Nucleus accumbens (tissue), 56 donors: ENCODE measurements at places on chromosomes 7 and 10.
A peak's percentile ranks its signal among the peaks of the same experiment; 100 is the strongest.

- no peak for DNase-seq
Measured at GRCh38 chr7:28309704-28310459, 102.4 kb upstream of the CREB5 start.

DNA sequence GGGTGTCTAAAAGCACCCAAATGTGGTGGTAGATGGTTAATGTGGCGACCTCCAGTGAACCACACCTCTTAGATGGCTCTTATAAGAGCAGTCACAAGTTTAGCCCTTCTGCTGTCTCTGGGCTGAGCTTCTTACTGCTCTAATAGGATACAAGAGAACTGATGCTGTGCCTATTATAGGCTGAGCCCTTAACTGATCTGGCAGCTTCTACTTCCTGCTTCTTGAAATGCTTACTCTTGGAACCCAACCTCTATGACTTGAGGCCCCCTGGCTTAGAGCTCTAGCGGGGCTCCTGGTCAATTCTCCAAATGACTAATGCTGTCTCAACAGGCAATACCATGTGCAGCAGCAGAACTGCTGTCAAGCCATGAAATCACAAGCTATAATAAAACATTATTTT is 35.0 kb upstream of the LSM8 start:
- no peak for DNase-seq

DNA sequence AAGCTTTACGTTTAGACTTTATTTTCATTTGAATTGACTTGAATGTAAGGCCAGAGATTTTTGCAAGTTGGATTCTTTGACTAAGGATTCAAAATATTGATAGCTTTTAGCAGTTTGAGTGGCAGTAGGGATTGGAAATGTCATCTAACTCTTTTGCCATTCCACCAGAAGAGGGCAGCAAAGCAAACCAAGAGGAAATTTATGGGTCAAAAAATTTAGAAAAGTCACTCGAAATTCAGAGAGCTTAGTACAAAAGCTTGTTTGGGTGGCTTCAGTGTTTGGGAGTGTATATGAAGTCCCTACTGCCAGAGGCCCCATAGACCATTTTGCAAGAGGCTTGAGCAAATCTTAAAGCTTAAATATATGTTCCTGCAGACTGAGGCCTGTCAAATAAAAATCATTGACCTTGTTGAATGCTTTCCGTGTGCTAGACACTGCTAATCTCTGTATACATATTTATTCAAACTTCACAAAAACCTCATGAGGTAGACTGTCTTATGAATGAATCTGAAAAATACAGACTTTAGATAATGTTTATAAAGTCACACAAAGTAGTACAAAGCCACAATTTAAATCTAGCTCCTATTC is 44.6 kb upstream of the RSBN1L start:
- peak; percentile 2 for DNase-seq

GRCh38 chr10:61024151-61024855 is 80.3 kb upstream of the RHOBTB1 start:
- no peak for DNase-seq

GRCh38 chr10:73043319-73043718 is 53.3 kb downstream of the P4HA1 start:
- DNase-seq, result no peak

DNA sequence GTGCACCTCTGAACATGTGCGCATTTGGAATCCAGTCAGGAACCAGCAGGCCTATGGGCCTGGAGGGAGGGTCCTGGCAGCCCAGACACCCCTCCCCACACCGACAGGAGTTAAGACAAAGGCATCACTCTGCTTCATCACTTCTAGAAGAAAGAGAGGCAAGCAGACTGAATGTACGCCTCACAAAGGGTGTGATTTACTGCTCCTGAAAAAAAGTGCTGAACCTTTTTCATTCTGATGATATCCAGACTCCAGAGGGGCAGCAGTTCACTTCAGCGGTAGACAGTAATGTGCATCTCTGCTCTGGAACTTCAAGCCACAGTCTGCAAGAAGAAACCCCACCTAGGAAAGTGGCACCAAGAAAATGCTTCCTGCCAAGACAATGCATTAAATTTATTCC is 88.2 kb upstream of the TMEM72 start:
- no peak for DNase-seq

GRCh38 chr7:70706204-70706603 is 425.7 kb upstream of the GALNT17 start:
- no peak for DNase-seq

DNA sequence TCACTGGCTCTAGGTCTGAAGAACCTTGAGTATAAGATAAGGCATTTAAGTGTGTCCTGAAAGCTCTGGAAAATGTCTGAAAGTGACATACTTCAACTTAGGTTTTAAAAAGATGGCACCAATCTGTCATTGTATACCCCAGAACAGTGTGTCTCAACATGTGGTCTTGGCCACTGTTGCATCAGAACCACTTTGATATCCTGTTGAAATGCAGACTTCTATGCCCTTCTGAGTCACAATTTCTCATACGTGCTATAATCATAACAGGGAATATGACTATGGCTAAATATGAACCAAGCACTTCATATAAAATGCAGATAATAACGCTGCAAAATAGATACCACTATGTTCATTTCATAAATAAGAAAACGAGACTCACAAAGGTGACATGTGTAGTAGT is 38.0 kb upstream of the GPAM start:
- DNase-seq, result no peak

- DNase-seq, result no peak
Measured at GRCh38 chr7:151895008-151895630, 18.2 kb upstream of the PRKAG2 start.

- DNase-seq, result no peak
Measured at GRCh38 chr10:50511492-50512213, 112.1 kb downstream of the SGMS1 start.

DNA sequence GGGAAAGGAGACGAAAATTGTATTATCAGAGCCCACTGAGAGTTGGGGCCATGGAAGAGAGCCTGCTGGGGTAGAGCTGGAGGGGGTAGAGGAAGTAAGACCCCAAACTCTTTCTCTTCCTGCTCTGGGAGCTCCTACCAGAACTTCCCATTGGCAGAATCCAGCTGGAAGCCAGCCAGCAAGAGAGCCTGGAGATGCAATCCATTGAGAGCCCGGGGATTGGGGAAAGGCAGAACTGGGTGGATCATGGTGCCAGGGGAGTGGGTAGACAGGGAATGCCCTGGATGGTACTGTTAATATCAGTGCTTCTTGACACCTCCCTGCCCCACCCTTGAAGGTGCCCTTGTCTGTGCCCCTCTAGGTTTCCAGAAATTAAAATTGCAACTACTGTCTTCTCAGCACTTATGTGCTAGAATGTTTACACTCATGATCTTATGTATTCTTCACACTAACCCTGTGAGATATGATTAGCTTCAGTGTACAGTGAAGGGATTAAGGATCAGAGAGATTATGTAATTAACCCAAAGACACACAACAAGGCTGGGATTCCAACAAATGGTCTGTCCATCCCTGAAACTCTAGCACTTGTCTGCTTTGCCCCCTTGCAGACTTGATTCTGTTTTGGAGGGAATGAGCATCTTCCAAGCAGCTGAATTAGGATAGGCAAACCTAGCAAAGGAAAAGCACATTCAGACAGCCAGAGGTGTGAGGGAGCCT is 154.1 kb downstream of the C10orf105 start:
- no peak for DNase-seq

DNA sequence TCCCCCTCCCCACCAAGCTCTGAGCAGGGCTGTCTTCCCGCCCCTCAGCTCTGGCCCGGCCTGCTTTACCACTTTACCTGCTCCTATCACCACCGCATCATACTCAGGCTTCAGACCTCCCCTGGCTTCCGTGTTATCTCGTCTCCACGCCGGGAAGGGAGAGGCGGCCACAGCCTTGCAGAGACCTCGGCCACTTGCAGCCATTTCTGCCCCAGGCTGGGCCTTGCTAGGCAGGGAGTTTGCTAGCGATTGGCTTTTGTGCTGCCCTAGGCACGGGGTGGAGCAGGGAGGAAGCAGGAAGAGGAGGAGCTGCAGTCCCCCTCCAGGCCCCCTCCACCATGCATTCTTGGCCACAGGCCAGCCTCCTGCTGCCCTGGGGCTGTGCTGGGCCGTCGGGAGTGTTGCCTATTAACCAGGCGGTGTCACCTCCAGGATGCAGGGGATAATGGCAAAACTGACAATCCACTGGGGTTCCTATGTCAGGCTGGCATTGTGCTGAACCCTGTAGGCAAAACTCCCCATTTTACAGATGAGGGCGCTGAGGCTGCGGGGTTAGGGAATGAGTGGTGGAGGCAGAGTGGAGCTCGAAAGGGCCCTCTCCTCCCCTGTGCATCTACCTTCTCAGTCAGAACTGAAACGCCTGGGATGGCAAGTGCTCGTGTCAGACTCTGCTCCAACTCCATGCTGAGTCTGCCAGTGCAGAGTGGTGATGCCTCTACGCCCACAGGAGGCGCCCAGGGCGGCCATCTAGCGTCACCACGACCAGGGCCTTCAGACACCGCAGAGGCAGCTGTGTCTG is at the start of gene PYROXD2:
Gene PYROXD2 (minus strand): TSS at position 251 of the 799 bp plus-strand sequence. CDS start 47 bp downstream, at position 204.
- DNase-seq, result peak; percentile 56

GRCh38 chr10:89367529-89367928 is 10.3 kb upstream of the IFIT1B start:
- no peak for DNase-seq

DNA sequence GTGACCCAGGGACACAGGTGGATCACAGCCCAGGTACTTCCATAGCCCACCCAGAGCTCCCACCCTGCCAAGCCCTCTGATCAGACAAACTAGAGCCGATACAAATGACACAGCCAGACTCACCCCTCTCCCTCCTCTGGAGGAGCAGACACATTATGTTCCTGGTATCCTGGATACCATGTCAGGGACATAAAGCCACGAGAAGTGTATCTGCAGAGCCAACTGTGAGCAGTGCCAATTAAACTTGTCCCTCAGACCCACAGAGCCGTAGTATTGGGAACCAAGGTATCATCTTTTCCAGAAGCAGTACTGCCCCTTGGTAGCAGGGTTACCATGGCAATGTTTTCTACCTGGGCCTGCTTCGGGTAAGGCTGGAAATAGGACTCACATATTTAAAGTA is 47.3 kb upstream of the CPXM2 start:
- DNase-seq, result no peak

DNA sequence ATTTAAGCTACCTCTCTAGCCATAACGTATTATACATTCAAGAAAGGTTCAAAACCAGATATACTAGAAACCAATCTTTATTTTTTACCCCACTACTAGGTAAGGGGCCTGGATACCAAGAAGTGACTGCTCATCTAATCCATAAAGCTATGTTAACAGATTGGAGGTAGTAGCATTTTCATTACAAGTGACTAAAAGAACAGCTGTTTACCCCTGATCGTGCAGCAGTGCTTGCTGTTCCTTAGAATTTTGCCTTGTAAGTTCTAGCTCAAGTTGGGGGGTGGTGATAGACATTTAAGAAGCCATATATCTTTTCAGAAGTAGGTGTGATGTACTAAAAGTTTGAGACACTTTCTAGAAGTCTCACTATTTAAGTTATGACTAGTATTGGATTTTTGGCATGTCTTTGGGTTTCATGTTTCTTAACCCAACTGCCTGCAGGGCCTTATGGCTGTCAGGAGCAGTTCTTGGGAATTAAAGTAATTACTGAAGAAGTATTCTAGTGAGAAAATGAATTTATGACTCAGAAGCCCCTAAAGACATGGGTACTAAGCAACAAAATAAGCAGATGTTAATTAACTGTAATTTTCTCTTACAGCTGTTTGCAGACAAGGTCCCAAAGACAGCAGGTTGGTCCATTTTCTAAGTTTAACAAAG is 2.3 kb downstream of the PPIA start:
- DNase-seq, result no peak

DNA sequence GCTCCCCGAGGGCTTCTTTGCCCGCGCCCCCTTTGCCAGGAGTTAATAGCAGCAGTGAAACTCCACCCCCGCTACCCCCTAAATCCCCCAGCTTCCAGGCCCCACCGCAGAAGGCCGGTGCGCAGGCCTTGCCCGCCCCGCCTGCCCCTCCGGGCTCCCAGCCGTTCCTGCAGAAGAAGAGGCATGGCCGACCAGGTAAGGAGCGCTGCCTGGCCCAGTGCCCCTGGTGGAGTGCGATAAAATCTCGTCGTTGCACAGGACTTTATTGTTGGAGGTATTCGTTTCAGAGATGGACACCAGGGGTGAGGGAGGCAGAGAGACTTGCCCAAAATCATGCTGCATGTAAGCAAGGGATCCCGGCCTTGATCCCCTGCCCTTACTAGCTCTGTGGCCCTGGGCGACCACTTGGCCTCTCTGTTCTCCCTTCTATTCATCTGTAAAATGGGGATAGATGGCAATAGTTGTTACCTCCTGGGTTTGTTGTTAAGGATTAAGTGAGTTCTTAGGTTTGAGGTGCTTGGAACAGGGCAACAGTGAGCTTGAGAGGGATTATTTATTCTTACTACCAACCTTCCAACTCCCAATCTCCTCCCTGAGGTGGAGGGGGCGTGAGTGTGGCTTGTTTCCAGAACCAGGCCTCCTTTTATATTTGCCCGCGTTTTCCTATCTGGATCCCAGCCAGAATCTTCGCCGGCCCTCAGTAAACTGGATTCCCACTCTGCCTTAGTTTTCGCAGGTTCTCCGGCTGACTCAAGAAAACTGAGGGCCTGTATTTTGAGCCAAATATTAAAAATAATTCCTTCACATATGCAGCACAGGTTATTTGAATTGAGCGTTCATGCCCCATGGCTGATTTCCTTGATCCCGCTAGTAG is 78.3 kb downstream of the WIPF3 start:
- DNase-seq, result no peak

DNA sequence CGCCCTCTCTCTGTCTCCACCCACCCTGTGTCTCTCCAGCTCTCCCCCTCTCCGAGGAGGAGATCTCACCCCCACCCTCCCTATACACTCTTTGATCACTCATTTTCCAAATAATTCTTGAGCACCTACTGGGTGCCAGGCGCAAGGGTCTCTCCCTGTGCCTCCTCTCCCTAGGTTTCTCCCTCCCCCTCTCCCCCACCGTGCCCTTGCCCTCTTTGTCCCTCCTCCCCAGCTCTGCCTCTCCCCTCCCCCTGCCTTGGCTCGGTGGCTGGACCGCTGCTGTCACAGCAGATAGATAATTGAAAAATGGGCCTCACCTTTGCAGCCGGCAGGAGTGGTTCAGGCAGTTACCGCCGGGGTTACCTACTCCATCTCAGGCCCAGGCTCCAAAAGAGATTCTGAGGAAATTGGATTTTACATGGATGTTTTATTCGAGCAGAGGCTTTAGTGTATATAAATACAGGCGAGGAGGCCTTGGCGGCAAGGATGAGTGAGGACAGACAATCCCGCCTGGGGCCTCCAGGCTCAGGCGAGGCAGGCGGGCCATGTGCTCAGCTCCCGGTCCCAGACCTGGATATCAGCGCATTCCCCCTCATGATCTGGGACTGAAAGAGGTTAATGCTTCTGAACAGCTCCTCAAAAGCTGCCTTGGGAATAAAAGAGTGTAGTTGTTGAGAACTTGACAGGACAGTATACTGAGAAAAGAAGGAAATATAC is 60.8 kb upstream of the BTRC start:
- no peak for DNase-seq
